Nephron progenitor cell (in vitro differentiated cells): ENCODE measurements at places on chromosomes 5 and 9.

- no peak for DNase-seq
Measured at GRCh38 chr5:228886-229285, 10.8 kb downstream of the SDHA start.

GRCh38 chr9:108994695-108995094 is 18.6 kb downstream of the CTNNAL1 start:
- no peak for DNase-seq

- no peak for DNase-seq
Measured at GRCh38 chr5:52587131-52587530, 200.6 kb upstream of the ITGA1 start.

DNA sequence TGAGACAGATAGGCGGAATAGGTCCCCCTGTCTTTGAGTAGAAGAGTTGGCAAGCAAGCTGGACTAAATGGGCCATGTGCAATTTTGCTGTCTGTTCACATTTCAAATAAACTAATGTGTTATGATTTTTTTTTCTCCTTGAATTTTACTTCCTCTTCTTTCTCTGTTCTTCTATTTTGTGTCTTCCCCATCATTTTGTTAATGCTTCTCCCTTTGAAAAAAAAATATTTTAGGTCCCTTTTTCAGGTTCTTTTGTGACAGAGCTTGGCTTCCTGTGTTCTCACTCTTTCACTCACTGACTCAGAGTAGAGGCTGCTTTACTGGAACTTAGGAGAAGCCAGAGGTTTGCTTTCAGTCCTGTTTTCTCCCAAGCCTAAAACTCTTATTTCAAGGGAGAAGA is 48.1 kb downstream of the PTCD2 start:
- DNase-seq = no peak

DNA sequence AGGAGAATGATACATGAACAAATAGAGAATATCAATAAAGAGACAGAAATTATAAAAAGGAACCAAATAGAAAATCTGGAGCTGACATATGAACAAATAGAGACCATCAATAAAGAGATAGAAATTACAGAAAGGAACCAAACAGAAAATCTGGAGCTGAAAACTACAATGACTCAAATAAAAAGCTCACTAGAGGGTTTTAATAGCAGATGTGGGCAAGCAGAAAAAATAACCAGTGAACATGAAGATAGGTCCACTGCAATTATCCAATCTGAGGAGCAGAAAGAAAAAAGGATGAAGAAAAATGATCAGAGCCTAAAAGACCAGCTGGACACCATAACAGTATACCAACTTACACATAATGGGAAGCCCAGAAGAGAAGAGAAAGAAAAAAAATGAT is 353.7 kb downstream of the ARL15 start:
- DNase-seq = no peak

DNA sequence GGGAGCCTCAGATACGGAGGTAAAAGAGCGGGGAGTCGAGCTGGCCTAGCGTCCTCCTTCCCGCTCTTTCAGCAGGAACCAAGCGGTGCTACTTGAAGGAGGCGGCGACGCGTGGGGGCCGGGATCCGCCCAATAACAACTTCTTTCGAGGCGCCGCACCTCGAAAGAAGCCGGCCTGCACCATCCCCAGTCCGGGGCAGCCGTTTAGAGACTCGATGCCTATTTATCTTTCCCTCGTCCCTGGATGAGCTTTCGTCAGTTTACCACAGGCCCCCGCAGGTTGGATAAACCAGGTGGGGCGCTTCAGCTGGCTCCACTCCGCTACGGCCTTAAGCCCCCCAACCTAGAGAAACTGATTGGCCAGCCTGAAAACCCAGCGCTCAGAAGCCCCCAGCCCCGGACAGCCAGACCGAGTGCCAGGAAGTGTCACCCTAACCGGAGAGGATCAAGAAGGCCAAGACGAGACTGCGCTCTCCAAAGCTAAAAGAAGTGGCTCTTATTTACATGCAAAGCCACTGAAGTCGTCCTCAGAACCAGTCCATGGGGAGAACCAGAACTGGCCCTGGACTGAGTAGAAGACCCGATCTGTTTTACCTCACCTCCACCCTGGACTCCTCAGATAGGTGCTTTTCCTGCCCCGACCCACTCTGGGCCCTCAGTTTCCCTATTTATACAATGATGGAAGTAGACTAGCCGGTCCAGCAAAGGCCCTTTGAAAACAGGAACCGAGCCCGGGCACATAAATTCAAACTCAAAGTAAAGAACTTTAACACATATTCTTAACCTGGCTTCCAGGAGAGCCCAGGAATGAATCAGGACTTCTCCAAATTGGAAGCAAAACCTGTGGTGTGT is 1.4 kb downstream of the HAND1 start:
- DNase-seq = no peak

DNA sequence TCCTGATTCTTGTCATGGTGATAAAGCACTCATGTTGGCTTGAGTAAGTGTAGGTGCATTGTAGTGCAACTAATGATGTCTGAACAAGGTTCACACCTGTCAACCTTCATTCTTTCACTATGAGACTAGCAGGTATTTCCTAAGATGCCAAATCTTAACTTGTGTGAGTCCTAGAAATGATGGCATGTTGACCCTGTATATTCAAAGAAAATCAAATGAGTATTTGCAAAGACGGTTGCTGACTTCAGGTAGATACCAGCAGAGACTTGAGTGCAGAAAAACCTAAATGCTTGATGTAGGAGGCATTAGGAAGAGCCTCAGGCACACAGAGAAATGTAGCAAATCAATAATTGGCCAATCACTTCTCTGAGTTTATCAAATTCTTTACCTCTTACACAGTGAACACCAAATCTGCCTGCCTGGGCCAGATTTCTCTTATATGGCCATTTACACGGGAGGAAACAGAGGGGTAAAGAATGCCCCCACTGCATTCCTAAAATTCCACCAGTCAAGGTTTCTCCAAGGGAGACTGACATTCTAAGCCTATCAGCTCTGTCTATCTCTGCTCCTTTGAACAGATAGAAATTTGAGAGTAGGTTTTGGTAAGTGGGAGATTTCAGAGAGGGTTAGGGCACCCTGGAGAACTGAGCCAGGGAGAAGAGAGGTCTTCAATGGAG is 488.6 kb upstream of the WWC1 start:
- DNase-seq = no peak

GRCh38 chr5:71974622-71975021 is 132.7 kb upstream of the MAP1B start:
- no peak for DNase-seq

DNA sequence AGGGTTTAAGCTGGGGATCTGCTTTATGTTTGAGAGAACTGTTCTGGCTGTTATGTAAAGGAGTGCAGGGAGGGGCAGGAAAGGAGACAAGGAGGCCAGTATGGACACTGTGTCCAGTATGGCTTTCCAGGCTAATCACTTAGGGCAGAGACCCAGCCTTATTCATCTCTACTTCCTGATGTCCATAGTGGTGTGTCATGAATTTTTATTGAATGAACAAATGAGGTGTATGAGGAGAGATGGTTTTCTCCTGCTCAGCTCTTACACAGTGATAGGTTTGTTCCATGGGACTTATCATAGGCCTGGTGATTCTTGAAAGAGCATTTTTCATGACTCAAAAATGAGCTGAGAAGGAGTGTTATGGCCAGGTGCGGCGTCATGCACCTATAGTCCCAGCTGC is 20.5 kb upstream of the FGFR4 start:
- no peak for DNase-seq

GRCh38 chr5:2278825-2279456 is 396.2 kb upstream of the IRX4 start:
- DNase-seq = no peak

DNA sequence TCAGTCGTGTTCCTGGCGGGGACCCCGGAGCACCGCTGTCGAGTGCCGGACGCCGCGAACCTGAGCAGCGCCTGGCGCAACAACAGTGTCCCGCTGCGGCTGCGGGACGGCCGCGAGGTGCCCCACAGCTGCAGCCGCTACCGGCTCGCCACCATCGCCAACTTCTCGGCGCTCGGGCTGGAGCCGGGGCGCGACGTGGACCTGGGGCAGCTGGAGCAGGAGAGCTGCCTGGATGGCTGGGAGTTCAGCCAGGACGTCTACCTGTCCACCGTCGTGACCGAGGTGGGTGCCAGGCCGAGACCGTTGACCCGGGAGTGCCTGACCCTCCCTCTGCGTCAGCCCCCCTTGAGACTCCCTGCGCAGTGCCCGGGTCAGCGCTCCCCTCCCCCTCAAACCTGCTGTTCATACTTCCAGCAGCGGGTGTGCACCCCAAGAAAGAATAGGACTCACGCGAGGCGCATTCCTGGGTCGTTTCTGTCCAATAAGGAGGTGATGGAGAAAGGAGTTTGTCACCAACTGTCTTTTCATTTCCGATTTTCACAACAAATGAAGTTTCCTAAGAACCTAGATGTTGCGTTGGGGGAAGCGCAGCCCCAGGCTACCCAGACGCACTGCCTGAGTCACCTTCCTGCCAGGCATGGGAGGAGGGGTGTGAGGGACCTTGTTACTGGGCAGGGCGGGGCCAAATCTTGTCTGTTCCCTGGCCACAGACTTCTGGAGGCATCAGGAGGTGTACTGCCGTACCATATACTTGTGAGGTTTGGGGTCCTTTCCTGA is 722 bp downstream of the SLC22A4 start:
- peak; percentile 53 for DNase-seq

- DNase-seq = no peak
Measured at GRCh38 chr5:77993855-77994318, 217.7 kb upstream of the TBCA start.

GRCh38 chr5:55521881-55522280 is 12.9 kb downstream of the PLPP1 start:
- no peak for DNase-seq

DNA sequence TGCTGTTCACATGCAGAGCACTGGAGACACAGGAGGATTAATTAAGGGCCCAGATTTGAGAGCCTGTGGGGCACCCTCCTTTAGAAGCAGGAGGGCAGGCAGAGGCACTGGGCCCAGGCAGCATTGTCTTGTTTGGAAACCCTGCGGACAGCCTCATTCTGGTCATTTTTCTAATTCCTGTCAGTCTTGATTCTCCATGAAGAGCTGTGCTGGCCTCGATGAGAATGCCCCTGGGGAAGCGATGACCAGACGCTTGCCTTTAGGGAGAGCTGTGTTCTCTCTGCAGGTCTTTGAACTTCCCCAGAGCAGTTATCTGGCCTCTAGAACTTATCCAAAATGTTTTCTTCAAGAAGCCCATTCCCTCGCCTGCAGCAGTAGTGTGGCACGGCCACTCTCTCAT is 117.8 kb upstream of the PTCH1 start:
- no peak for DNase-seq

- no peak for DNase-seq
Measured at GRCh38 chr5:142072488-142072887, 36.1 kb upstream of the NDFIP1 start.

GRCh38 chr5:135999406-136000139 is 29.2 kb upstream of the TGFBI start:
- no peak for DNase-seq

GRCh38 chr5:45113726-45114125 is 305.0 kb downstream of the MRPS30 start:
- DNase-seq = no peak

DNA sequence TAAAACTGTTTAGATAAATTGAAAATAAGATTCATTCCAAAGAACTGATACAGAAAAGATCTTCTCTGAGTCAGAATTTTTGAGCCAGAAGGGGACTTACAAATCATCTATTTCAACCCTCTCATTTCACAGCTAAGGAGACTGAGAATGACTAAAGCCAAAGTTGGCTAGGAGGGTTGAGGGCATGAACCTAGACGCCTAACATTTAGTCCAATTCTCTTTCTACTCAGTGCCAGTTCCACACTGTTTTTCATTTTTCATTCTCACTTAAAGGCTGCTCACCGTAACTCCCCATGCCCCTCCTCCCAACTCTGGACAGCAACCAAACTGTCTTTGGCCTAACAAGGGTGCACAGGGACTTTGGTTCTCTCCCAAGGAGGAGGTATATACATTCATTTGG is 364.0 kb downstream of the NDUFS4 start:
- DNase-seq = no peak

DNA sequence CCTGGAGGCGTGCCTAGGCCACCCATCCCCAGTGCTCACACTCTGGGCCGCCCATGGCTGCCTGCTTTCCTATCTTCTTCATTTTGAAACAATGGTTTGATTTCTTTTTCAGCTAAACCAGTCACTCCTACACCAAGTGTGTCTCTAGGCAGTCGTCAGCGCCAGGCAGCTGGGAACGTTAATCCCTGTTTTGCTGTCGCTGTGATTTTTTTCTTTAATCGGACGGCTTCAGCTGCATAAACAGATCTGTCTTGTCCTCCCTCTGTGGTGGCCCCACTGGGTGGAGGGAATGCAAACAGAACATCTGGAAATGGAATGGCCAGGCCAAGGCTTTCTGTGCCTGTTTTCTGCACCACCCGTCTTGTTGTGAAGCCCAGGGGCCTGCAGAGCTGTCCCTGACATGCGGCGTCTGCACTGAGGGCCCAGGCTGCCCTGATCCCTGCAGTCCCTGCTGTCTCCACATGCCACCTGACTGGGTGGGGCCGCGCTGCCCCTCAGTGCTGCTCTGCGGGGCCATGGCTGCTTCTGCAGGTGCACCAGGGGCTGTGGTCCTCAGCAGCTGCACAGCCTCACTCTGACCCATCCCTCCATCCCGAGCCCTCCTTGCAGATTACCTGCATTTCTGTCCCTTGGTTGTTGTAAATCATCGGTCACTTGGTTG is 51.5 kb downstream of the WNK2 start:
- no peak for DNase-seq

- no peak for DNase-seq
Measured at GRCh38 chr9:106771608-106772007, 91.4 kb upstream of the ZNF462 start.

- DNase-seq = no peak
Measured at GRCh38 chr5:40410231-40410861, 269.4 kb upstream of the PTGER4 start.

DNA sequence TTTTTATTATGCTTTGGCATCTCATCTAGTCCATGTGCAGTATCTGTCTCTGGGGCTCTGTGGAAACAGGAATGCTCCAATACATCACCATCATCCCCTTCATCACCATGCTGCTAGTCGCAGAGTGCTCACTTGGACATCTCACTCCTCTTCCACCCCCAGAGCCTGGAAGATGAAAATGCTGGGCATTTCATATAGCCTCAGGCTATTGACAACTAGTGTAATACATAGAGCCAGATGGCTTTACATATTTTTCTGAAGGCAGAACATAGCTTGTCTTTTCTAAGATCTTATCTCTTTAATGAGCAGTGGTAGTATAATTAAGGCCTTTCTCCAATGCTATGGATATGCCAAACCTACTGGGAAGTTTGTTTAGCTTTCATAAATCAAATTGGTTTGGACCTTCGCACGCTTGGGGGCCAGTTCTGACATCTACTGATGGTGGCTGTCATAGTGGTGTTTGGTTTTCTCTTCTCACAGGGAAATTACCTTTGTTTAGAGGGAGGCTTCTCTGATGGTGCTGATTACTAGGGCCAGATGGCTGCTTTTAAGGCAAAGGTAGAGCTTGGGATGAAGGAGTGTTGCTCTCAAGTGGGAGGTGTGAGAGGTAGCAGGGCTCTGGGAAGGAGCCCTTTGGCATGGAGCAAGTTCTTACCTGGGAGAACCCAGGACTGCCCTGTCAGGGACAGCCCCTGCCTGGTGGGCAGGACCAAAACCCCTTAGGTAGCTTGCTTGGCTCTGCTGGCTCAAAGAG is 63.1 kb upstream of the CXCL14 start:
- DNase-seq = no peak
